Cortex of kidney (tissue), 1 donor: ENCODE measurements at places on chromosomes 6 and 20.

DNA sequence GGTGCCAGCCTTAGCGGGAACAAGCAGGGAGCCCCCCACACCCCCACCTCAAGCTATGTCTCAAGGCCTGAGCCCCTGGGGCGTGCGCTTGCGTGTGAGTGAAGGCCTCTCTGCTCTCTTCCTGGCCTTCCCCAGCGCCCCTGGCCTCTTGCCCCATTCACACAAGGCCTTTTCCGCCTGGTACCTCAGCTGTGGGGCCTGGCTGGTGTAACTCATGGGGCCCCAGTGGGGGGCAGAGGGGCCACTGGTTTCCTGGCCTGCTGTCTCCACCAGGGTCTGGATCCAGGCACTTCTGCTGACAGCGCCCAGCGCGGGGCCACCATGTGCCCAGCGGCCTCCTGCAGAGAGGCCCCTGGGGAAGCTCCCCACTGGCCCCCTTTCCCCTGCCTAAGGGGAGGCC, 34.7 kb downstream of the GNAS-AS1 start:
- no peak for DNase-seq

- no peak for DNase-seq
Measured at GRCh38 chr6:112439010-112439409, 91.9 kb downstream of the RFPL4B start.

DNA sequence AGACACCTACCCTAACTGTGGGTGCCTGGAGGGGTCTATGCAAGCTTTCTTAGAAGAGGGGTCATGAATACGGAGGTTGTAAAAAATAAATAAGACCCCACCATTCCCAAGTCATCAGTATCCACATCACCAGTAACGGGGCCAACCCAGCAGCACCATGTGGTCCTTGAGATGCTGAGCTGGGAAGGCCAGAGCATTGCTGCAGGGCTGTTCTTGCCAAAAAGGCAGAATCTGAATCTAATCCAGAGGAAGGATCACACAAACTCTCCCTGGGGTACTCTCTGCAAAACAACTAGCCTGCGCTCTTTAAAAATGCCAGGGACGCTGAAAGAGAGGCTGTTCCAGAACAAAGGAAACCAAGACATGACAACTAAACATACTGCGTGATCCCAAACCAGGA, 43.2 kb downstream of the SSR1 start:
- no peak for DNase-seq

- DNase-seq = no peak
Measured at GRCh38 chr6:107972413-107973096, 14.5 kb upstream of the SEC63 start.

- DNase-seq = no peak
Measured at GRCh38 chr20:16692442-16692841, 37.4 kb upstream of the SNRPB2 start.

- no peak for DNase-seq
Measured at GRCh38 chr6:159074876-159075275, 30.1 kb upstream of the TAGAP start.

GRCh38 chr6:41429506-41430504, 94.4 kb downstream of the NCR2 start:
- no peak for DNase-seq

GRCh38 chr20:62349556-62350097, 17.5 kb downstream of the LAMA5 start:
- DNase-seq = no peak

- no peak for DNase-seq
Measured at GRCh38 chr6:32858194-32858593, 4.2 kb downstream of the PSMB9 start.

DNA sequence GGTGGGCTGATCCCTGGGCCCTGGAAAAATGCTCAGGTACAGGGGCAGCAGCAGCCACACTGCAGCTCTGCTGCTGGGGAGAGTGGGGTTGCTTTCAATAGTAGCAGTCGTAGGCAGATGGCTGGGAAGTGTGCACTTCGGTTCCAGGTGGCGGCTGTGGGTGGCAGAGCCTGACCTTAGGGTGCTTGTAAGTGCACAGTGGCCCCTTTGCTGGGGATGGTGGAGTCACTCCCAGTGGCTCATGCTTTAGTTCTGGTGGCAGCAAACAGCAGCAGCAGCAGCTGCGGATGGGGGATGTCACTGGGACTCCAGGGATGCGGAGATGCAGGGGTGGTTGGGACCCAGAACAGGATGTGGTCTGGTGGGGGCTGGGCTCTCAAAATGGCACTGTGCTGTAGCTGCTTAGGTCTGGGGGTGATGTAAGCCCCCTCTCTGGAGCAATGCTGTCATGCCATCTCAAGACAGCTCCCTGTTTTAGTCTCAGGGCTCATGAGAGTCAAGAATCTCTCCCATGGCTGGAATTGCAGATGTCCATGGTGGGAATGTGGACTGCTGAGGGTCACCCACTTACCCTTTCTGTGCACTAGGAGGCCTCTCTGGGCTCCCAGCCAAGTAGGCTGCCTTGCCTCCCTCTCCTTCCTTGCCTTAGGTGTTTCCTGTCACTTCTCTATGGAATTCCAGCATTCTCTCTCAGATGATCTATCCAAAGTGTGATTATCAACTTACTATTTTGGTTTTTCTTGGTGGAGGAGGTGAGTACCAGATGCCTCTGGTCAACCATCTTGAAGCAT, 146.7 kb upstream of the SLC22A23 start:
- DNase-seq = no peak

- no peak for DNase-seq
Measured at GRCh38 chr6:105488516-105489215, 85.8 kb upstream of the PREP start.

- no peak for DNase-seq
Measured at GRCh38 chr6:138796771-138797170, 884 bp downstream of the ECT2L start.

DNA sequence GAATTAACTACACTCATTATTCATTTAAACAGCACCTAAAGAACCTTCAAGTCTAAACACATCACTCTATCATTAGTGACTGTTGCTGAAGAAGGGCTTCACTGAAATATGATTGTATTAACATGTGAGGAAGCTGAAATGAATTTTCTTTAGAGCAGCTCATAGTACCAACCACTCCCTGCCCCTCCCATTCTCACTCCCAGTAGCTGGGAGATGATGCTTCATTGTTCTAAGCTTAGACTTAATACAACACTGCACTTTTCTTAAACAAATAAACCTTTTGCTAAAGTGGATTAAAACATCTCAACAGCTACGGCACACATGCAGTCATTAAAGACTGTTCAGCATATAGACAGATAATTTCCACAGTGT, 63.1 kb downstream of the ATXN1 start:
- no peak for DNase-seq

DNA sequence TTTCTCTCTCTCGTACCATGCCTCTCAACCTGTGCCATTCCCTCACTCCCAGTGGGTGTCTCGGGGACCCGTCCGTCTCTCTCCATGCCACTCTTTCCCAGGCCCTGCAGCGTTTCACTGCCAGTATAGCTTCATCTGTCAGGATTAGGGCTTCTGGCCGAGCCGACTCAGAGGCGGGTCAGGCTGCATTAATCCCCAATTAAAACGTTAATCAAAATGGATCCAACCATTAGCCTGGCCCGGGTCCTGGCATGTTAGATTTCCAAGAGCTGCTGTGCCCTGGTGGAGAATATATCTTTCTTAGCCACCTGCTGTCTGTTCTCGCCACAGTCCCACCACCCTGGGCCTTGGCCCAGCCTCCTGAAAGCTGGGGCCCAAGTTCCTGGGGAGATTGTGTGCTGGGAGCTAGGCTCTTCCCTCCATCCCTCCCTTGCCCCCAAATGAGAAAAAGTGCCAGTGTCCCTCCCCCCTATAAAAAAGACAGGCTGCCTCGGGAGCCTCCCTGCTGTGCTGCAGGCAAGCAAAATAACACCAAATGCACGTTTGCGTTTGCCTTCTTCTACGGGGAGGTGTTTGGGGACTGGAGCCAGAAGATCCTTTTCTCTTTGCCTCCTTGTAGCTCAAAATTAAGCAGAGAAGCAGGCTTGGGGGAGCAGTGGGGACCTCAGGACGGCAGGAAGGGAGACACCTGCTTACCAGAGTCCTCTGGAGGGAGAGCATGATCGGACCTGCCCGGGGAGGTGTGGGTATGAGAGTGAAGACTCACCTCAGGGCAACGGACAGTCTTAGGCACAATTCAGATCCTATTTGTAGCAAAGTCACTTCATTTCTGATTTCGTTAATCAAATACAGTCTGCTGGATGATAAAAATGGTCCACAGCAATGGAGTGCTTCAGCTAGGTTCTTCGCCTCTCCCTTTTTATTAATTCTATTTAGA, 3.0 kb downstream of the KCNG1 start:
- DNase-seq = no peak

DNA sequence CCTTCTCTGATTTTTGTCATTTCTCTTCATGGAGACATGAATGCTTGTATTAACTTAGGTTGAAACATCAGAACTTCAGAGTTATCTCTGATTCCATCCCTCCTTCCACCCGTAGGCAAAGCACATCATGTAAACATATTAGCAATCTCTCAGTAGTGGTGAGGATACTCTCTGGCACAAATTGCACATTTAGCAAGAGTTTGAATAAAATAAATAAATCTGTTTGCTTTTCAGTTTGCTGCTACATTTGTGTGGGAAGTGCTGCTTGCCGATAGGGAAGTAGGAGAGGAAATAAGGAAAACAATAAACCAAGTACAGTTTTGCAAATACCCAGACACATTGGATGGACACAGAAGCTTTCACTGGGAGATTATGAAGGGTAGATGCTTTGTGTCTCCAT, 359.0 kb downstream of the BCKDHB start:
- no peak for DNase-seq

DNA sequence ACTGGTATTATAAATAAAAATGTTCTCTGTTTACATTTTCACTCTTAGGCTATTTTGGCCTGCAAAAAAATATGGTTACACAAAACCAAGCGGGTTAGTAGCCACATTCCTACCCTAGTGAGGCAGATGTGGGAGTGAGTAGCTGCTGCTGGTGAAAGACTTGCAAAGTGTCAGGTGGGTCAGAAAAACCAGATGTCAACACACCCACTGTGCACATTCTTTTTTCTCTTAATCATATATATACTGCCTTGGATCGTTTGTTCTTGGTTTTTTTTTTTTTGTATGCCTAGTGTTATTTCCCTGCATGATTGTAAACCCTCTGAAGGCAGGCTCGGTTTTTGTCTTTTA, 68.0 kb upstream of the TFB1M start:
- no peak for DNase-seq

- no peak for DNase-seq
Measured at GRCh38 chr6:31227143-31227542, 44.7 kb downstream of the HLA-C start.

DNA sequence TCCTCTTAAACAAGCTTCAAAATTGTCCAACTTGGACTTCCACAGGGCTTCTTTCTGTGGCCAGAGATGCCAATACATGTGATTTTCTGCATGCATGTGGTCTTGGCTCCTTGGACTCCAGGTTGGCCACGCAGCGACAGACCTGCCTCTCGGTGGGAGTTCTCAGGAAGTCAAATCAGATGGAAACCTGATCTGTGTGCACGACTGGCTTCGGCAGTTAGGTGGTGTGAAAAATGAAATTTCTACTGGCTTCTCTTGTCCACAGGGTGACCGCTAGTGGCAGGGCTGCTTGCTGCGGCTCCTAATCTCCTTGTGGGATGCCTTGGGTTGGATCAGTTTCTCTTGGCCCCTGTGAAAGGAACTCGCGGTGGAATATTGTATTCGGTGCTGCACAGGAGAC, 57.3 kb downstream of the PHACTR3 start:
- no peak for DNase-seq

DNA sequence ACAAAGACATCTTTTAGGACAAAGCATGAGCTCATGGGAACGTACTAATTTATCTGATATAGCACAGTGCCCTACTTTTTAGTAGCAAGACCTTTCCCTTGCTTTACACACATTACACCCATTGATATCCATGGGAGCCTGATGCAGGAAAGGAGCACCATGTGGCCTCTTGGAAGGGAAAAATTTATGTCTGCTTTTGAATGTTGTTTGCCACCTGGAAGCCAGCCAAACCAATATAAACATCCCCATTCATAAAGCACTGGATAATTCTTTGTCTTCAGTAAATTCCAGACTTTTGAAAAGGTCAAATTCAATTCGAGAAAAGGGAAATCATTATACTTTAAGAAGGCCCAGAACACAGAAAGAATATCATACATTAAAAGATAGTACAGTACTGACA, 152.3 kb upstream of the BEND6 start:
- no peak for DNase-seq

- DNase-seq = no peak
Measured at GRCh38 chr6:28871335-28872156, 52.2 kb downstream of the TRIM27 start.

GRCh38 chr6:4906293-4907276, 97.3 kb downstream of the RPP40 start:
- DNase-seq = no peak

- DNase-seq = no peak
Measured at GRCh38 chr20:44069203-44070011, 117.6 kb downstream of the JPH2 start.

GRCh38 chr20:6061544-6061943, 7.7 kb upstream of the LRRN4 start:
- no peak for DNase-seq

GRCh38 chr6:16519265-16520242, 241.7 kb downstream of the ATXN1 start:
- no peak for DNase-seq

DNA sequence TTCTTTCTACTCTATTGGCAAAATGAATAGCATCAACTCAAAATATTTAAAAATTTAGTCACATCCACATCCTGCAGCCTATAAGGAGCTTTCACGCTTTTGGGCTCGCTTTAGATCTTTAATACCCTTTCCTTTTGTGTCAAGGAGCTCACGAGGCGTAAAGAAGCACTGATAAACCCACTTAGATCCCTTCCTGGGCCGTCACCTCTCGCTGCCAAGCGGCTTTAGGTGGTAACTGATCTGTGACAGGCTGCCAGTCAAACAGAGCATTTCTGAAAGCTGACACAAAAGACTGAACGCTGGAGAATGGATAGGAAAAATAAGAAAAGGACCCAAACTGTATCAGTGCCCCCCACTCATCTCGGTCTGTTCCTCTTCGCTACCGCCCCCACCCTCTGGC, 385.7 kb upstream of the MMS22L start:
- no peak for DNase-seq

DNA sequence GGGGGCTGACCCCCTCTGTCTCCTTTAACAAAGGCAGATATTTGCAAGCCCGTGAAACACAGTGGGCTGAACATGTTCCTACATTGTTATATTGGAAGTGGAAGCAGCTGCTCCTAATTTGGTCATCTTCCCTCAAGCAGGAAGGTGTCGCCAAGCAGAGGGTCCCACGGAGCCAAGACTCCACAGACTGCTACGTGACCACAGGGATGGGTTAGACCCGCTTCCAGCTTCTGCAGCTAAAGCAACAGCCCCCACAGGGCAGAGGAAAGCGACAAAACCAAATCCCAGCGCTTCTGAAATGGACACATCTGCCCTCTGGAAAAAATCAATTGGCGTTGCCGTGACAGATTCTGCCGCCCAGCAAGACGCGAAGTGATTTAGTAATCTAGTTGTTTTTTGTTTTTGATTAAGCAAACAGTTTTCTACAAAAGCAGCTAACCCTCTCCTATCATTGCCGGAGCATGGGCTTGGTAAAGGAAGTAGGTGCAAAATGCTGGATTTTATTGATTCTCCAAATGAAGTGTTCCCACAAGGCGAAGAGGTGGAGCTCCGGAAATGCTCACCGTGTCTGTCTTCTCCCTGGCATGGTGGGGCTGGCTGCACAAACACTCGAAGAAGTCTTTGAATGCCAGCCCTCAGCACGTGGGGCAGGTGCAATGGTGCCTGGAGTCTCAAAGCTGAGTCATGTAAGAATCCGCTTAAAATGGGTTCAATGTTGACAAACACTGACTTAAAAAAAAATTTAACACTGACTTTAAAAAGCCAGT, 79.4 kb upstream of the FRMD1 start:
- no peak for DNase-seq
